ENCODE measurements at places on chromosomes 5 and 9. TPM values are rescaled to one million over a fixed set of nuclear protein-coding genes. Genes with fewer than 3 reads are reported as not detected.

Gene TENT4A
- 25.6 TPM for total RNA-seq

Gene IRGM
- total RNA-seq: not detected

Gene TGFBI
- total RNA-seq: 892 TPM

Gene LURAP1L
- 59.2 TPM for total RNA-seq

Gene IL31RA
- 5.8 TPM for total RNA-seq

Gene INSL4
- total RNA-seq: not detected

Gene SLC1A1
- total RNA-seq: not detected

Gene IFNE
- 2.4 TPM for total RNA-seq

Gene NR6A1
- 2.0 TPM for total RNA-seq

Gene RMI1
- total RNA-seq: 6.9 TPM

Gene ENTPD2
- total RNA-seq: 13.4 TPM

Gene SPTAN1
- total RNA-seq: 254 TPM

Gene NAIP
- 4.1 TPM for total RNA-seq

Gene LCN10
- total RNA-seq: not detected

Gene IRX1
- 13.8 TPM for total RNA-seq

Gene PLAC8L1
- total RNA-seq: 3.0 TPM

Gene SPRY4
- total RNA-seq: 41.9 TPM

Gene CFAP90
- total RNA-seq: not detected

Gene PCDHB15
- 0.91 TPM for total RNA-seq

Gene SURF4
- 198 TPM for total RNA-seq
